Neuronal stem cell (in vitro differentiated cells): ENCODE measurements at places on chromosomes 7 and 10.

GRCh38 chr10:133130602-133131001, 29.4 kb upstream of the KNDC1 start:
- no peaks in the 10 kb centered on the region for H3K36me3 ChIP-seq
- no peak overlapping the region for H3K4me3 ChIP-seq
- no peak overlapping the region for H3K27ac ChIP-seq
- no peaks in the 10 kb centered on the region for H3K4me1 ChIP-seq
- no peak for DNase-seq

DNA sequence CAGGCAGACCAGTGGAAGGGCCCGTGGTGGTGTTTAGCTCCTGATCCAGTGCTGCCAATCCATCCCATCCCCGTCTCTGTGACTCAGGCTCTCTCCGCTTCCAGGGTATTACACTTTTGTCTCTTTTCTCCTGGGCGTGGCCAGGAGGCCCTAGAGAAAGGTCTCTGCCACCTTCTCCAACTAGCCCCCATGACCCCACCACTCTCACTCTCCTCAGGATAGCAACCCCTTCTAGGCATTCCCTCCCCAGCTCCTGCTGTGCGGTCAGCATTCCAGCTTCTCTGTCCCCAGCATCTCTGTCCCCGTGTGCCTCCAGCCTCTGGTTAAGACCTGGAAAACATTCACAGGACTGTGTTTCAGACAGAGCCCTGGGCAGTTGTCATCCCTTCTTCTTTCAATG, 36.2 kb upstream of the R3HCC1L start:
- no peak for DNase-seq
- H3K4me1 ChIP-seq: no peaks in the 10 kb centered on the region
- H3K27me3 ChIP-seq: no peaks in the 10 kb centered on the region
- no peak overlapping the region for H3K27ac ChIP-seq
- H3K4me3 ChIP-seq: no peak overlapping the region
- H3K36me3 ChIP-seq: no peaks in the 10 kb centered on the region

- H3K27ac ChIP-seq: no peak overlapping the region
- peaks cover 3% of the 10 kb centered on the region for H3K4me1 ChIP-seq
- H3K27me3 ChIP-seq: no peaks in the 10 kb centered on the region
- DNase-seq: no peak
- H3K4me3 ChIP-seq: no peak overlapping the region
Observed at GRCh38 chr7:27866828-27867672, 127.1 kb downstream of the TAX1BP1 start.

DNA sequence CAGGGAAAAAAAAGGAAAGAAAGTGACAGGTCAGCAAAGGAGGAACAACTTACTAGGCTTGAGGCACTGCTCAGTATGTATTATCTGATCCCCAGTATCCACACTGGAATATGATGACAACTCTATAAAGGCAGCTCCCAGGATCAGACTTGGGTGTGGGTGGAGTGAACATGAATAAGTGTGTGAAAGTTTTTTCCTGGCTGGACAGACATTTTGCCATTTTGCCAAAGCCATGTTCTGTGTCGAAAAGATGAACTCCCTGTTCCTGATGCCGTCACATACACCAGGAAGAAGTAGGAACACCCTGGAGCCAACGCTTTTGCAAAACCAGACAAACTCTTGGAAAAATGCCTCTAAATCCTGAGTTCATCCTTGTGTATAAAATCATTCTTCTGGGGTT, 143.2 kb upstream of the MEOX2 start:
- H3K27me3 ChIP-seq: no peaks in the 10 kb centered on the region
- H3K4me3 ChIP-seq: no peak overlapping the region
- H3K36me3 ChIP-seq: no peaks in the 10 kb centered on the region
- H3K4me1 ChIP-seq: no peaks in the 10 kb centered on the region

GRCh38 chr7:29196191-29196590, 1.6 kb downstream of the CHN2 start:
- no peaks in the 10 kb centered on the region for H3K36me3 ChIP-seq
- no peak for DNase-seq
- H3K27me3 ChIP-seq: peaks cover 27% of the 10 kb centered on the region
- H3K27ac ChIP-seq: no peak overlapping the region
- no peaks in the 10 kb centered on the region for H3K4me1 ChIP-seq

DNA sequence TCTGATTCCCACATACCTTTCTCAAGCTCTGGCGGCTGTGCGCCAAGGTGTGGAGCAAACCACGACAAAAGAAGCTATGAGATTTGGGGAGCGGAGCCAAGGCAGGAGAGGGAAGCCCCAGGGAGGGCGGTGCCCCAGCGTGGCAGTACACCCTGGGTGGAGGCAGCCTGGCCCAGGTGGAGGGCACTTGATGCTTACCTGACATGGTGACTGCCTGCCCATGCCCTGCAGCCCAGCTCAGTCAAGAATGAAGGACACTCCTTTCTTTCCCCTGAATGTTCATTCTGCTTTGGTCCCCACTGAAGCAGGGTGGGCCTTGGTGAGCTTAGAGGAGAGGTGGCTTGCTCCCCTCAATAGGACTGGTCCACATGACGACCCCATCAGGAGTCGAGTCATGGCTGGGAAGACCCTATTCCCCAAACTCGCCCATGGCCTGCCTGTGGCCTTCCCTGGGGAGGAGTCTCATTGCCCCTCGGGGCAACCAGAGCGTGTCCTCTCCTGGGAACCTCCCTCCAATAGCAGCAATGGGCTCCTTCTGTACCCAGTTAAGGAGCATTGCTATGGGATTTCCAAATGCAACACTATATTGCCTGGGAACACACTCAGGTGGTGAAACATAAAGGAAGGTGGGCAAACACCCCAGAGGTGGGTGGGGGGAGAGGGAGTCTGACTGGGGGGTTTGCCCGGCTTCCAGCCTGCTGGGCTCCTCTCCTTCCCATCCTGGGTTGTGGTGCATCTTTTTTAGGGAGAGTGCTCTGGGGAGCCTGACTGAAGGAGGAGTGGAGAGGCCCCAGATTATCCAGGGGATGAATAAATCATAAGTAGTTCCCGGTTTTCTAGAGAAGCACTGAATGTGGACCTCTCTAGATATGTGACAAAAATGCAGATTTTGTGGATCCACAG, 22.7 kb downstream of the RAMP3 start:
- no peak overlapping the region for H3K27ac ChIP-seq
- no peaks in the 10 kb centered on the region for H3K4me1 ChIP-seq
- DNase-seq: no peak
- no peaks in the 10 kb centered on the region for H3K36me3 ChIP-seq
- H3K4me3 ChIP-seq: no peak overlapping the region

DNA sequence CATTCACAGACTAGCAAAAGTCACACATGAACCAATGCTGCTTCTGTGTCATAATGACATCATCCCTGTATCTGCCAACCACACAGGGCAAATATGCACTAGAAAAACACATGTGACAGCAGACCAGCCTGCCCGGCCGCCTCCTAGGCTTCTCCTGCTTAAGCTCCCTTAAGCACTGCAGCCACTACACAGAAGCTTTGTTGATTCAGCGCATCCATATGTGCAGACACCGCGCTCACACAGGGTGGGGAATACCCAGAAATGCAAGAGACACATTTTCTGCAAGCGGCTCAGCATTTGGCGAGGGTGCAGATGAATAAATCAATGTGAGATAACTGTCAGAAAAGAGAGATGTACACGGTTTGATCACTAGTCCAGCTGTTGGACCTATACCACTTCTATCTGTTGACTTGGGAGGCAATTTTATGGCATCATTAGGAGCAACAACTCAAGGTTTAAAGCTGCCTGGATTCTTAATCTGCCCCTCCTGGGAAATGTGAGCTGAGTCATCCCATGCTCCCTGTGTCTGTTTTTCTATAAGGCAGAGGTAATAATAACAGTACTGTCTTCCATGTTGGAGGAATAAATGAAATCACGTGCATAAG, 33.4 kb downstream of the CPXM2 start:
- no peaks in the 10 kb centered on the region for H3K4me1 ChIP-seq
- no peak for DNase-seq
- H3K4me3 ChIP-seq: no peak overlapping the region
- no peaks in the 10 kb centered on the region for H3K27me3 ChIP-seq
- H3K36me3 ChIP-seq: no peaks in the 10 kb centered on the region

DNA sequence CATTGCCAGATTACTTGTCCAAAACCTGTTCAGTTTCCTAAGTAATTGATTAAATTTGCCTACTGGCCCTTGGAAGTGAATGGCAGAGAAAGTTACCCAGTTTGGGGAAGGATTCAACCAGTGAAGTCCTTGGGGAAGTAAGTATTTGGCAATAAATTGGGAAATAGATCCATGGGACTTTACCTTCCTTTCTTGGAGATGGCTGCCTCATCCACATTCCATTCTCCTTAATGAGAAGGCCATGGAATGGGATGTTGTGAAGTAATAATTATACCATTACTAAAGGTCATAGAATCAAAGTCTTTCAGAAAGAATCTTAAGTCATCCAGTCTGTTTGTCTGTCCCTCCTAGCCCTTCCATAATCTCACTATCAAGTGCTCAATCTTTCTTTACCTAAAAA, 4.5 kb upstream of the COPG2 start:
- no peaks in the 10 kb centered on the region for H3K4me1 ChIP-seq
- no peak overlapping the region for H3K4me3 ChIP-seq
- DNase-seq: no peak
- no peaks in the 10 kb centered on the region for H3K27me3 ChIP-seq

GRCh38 chr7:6012355-6013104, 3.5 kb downstream of the AIMP2 start:
- H3K27ac ChIP-seq: no peak overlapping the region
- DNase-seq: no peak
- no peaks in the 10 kb centered on the region for H3K27me3 ChIP-seq
- H3K4me3 ChIP-seq: no peak overlapping the region
- no peaks in the 10 kb centered on the region for H3K4me1 ChIP-seq

GRCh38 chr10:36116731-36117130, 474.6 kb upstream of the FZD8 start:
- H3K4me3 ChIP-seq: no peak overlapping the region
- H3K27ac ChIP-seq: no peak overlapping the region
- H3K4me1 ChIP-seq: no peaks in the 10 kb centered on the region
- no peak for DNase-seq
- H3K27me3 ChIP-seq: no peaks in the 10 kb centered on the region
- H3K36me3 ChIP-seq: no peaks in the 10 kb centered on the region

DNA sequence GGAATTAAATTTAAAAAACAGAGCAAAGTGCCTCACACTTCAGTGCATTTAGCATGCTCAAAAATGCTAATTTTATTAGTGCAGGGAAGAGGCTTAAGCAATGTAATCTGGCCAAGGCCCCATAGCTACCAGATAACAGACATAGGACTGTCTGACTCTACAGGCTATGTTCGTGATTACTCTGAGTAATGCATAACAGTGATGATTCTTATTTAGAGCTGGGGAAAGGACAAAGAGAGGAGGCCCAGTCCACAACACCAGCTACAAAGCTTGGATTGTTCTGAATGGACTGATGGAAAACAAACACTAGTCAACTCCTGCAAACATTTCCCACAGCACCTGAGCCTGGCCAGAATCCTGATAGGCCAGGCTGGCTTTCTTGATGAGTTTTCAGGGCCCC, 8.4 kb upstream of the CH25H start:
- H3K4me3 ChIP-seq: no peak overlapping the region
- no peaks in the 10 kb centered on the region for H3K36me3 ChIP-seq
- H3K4me1 ChIP-seq: peaks cover 1% of the 10 kb centered on the region
- DNase-seq: no peak
- H3K27ac ChIP-seq: no peak overlapping the region

- no peak for DNase-seq
- no peaks in the 10 kb centered on the region for H3K27me3 ChIP-seq
- H3K4me3 ChIP-seq: no peak overlapping the region
- no peaks in the 10 kb centered on the region for H3K36me3 ChIP-seq
Observed at GRCh38 chr10:86262688-86263181, 103.9 kb downstream of the GRID1 start.

GRCh38 chr10:21528236-21529031, 3.0 kb upstream of the SKIDA1 start:
- H3K27me3 ChIP-seq: no peaks in the 10 kb centered on the region
- H3K4me1 ChIP-seq: peaks cover 33% of the 10 kb centered on the region
- peaks cover 7% of the 10 kb centered on the region for H3K36me3 ChIP-seq
- no peak for DNase-seq
- H3K27ac ChIP-seq: peak overlapping the region; percentile 100

DNA sequence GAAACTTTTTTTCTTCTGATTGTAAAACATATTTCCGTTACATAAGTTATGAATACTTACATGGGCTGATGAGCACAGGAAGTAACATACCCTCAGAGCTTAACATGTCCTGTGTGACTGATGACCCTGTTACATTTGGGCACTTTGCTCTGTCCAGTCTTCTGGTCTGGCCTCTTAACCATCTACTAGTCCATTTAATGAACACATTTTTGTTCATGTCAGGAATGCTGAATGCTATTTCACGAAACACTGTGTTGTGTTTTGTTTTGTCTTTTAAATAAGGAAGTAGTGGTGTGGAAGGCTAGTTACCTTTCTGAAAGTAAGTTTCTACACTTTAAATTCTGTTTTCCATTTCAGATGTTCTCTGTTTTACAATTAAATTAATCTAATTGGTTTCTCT, 77.7 kb downstream of the RBM33 start:
- peaks cover under 1% of the 10 kb centered on the region for H3K4me1 ChIP-seq
- no peaks in the 10 kb centered on the region for H3K27me3 ChIP-seq
- no peak for DNase-seq
- no peak overlapping the region for H3K27ac ChIP-seq
- H3K4me3 ChIP-seq: no peak overlapping the region
